Progenitor cell of endocrine pancreas (in vitro differentiated cells): ENCODE measurements at places on chromosomes 6 and 20.

DNA sequence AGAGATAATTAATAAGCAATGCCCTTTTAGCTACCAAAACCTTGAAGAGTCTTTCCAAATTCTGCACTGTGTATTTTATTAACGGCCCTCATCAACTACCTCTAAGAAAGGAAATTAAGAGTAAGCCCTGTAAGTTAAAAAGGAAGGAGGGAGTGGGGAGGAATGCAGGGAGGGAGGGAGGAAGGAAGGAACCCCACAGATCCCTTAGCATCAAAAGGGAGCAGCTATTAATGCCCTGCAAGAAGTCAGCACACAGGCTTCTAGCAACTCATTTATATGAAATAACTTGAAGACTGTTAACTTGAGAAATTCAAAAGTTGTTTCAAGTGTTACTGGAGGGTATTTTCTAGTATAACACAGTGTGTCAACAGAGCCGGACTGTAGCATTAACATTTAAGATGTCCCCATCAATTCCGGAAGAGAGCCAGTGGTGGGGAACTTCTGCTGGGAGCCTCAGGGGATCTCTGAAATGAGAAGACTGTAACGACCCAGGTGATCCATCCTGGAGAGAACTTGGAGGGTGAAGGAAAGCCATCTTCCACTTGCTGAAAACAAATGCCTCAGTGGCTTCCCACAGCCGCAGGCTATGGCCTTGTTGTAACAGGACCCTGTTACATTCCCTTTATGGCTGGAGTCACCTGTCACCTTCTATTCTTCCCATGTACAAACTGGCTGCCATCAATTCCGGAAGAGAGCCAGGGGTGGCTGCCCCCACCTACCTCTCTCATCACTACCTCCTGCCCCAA lies 33.2 kb downstream of the SLC22A23 start:
- no peak for DNase-seq

DNA sequence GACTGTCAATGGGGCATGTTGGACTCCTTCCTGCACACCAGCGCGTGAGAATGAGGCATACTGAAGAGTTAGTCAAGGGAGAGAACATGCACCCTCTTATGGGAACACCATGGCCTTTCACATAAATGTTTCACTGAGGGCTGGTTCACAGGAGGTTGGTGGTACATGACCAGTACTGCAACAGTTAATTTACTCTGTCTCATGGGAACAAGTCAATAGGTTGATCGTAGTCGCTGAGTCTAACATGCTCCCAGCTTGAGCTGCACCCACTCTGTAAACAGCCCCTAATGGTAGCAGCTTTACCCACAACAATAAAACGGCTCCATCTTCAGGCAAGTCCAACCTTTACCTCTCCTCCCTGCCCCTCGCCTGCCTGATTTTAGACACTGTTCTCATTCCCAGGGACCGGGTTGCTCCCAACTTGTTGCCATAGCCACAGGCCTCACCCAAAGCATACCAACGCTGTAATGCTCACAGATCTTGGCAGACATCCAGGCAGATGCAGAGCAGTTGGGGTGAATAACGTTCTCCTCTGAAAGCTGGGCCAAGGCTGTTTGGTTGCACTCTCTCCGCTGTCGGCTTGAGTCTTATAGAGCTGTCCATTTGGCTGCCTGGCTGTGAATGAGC lies 111.3 kb downstream of the LY86 start:
- no peak for DNase-seq

DNA sequence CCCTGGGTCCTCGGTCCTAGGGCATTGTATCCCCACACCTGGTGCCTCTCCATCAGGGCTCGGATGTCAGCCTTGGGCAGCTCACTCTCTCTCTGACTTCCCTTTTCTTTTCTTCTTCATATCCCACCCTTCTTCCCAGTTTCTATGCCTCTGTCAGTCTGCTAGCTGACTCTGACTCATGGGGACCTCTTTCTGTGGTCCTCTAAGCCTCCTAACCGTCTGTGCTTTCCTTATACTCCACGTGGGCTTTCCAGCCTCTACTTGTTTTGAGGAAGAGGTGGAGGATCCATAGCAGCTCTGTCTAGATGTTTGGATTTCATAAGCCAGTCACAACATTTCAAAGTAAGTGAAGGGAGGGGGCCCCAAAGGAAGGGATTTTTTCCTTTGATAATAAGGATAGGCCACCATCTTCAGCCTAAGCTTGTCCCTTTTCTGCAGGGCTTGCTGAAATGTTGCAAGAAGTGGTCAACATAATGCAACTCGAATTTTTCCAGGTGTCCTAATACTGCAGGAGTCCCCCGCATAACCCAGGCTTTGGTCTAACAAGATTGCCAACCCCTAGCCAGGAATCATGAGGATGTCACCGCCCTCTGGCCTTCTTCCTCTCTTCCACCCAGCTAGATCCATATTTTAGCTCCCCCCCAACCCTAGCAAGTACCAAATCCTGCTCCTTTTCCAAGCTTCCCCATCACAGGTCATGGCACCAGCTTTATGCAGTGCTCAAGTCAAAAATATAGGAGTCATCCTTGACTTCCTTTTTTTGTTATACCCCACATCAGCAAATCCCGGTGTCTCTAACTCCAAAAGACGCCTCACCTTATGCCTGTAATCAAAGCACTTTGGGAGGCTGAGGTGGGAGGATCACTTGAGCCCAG lies 8.7 kb upstream of the PLTP start:
- no peak for DNase-seq

DNA sequence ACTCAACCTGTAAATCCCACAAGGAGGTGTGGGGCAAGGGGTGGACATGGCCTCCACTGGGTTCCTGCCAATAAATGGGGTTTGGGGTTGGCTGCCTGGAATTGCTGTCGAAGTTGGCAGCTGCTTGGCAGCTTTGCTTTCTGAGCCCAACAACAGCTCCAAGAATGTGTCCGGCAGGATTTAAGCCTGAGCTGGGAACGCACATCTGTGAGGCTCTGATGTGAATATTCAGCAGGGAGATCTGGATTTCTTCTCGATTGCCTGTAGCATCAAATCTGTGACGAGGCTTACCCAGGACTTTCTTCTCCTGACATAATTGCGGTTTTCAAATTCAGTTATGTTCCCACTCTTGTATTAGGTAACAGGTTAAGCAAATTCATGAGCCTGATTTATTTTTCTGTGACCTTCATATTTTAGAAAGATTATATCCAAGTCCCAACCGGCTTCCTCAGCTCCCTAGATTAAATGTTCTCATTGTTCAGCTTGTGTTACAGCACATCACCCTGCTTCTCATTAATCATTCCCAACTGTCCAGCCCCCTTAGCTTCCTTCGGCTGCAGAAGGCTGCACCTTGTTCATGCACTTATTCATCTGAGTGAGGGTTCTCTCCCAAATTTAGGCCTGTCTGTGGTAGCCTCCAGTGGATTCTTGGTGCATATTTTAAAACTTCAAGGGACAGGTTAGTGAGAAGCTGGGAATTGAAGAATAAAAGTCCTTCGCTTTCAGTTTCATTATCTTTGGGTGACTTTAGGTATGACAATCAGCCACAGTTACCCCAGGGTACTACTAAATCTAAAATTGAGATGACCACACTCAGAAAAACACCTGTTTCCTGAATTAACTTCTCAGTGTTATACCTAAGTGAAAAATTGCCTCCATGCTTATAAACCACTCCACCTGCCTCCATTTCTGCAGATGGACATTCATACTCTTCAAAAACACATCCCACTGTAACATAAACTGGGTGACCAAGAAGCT lies 310.0 kb downstream of the ESR1 start:
- DNase-seq: no peak
